ENCODE measurements at places on chromosomes 12 and 14.

GRCh38 chr12:12017135-12017581 is 53.6 kb upstream of the BCL2L14 start:
- no peak for DNase-seq

DNA sequence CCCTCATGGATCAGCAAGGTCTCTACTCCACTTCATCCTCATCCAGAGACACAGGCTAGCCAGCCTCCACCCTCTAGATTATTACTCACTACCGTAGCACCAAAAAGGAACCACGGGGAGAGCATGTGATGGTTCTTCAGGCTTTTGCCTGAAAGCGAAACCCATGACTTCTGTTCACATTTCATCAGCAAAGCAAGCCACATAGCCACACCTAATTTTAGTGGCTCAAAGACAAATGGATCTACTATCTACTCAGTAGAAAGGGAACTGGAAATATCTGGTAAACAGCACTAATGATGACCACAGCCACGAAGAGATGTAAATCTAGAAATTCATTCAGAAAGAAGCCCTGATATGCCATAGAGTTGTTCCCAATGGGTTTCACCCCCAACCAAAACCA is 51.4 kb downstream of the VCPKMT start:
- DNase-seq = no peak

- no peak for DNase-seq
Measured at GRCh38 chr12:124554429-124555029, 12.9 kb downstream of the NCOR2 start.

- no peak for DNase-seq
Measured at GRCh38 chr12:108046135-108046534, 83.0 kb upstream of the WSCD2 start.

DNA sequence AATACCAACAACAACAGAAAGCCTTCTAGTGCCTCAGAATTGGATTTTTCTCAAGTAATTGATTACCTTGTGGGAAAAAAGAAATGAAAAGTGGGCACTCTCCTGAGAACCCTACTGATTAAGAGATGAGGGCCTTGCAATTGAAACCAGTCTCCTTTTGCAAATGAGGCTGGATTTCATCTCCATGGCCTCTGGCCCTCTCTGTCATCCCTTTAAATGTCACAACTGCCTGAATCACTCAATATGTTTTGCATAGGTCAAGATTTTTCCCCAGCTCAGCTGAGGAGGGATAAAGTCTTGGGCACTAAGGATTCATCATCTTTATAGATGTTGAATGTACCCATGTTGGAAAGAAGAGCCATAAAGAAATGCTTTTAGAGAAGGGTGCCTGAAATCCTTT is 166.4 kb downstream of the RMST start:
- DNase-seq = no peak

GRCh38 chr12:79690638-79691510 is at the start of gene PAWR:
PAWR (minus strand) TSS chr12:79690964; CDS start chr12:79690244, 720 bp downstream.
- DNase-seq = peak; percentile 88

- no peak for DNase-seq
Measured at GRCh38 chr14:77316195-77316505, 4.5 kb downstream of the POMT2 start.

DNA sequence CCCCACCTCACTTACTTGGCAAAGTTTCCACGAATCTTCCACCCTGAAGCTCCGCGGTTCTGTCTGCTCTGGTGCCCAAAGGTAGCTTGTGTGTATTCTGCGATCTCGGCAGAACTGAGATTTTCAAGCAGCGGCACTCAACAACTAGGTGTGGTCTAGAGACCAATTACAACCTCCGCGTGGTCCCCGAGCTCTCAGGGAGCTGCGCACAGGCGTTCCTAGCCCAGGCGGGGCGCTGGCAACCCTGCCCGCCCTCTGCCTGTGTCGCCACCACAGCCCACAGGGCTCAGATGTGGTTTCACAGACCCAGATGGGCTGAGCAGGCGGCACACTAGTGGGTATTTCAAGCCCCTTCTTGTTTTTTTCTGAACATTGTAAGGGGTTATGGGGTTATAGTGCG is 1.5 kb upstream of the DIABLO start:
- no peak for DNase-seq

GRCh38 chr14:73467377-73467776 is 9.0 kb upstream of the NUMB start:
- no peak for DNase-seq

DNA sequence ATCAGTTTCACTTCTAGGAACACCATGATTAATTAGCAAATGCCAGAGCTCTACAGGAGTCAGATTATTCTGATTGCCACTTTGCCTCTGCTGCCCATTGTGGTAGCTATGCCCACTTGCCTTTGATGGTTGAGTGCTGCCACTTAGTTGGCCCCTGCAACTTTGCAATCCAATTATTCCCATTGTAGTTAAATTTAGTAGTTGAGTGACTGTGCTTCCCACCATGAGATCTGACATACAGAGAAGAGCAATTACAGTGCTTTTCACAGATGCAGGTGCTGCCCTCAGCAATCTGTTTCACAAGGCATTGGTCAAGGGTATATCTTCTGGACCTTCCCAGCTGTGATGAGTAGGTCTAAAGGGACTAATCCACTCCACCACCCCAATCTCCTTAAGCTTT is 468.4 kb upstream of the RGS6 start:
- DNase-seq = no peak
